Hematopoietic multipotent progenitor cell treated with erythropoietin and hydrocortisone succinate and interleukin-3 and kit ligand, for 4 days (in vitro differentiated cells): ENCODE measurements at places on chromosomes 6 and 20.
A peak's percentile ranks its signal among the peaks of the same experiment; 100 is the strongest.

DNA sequence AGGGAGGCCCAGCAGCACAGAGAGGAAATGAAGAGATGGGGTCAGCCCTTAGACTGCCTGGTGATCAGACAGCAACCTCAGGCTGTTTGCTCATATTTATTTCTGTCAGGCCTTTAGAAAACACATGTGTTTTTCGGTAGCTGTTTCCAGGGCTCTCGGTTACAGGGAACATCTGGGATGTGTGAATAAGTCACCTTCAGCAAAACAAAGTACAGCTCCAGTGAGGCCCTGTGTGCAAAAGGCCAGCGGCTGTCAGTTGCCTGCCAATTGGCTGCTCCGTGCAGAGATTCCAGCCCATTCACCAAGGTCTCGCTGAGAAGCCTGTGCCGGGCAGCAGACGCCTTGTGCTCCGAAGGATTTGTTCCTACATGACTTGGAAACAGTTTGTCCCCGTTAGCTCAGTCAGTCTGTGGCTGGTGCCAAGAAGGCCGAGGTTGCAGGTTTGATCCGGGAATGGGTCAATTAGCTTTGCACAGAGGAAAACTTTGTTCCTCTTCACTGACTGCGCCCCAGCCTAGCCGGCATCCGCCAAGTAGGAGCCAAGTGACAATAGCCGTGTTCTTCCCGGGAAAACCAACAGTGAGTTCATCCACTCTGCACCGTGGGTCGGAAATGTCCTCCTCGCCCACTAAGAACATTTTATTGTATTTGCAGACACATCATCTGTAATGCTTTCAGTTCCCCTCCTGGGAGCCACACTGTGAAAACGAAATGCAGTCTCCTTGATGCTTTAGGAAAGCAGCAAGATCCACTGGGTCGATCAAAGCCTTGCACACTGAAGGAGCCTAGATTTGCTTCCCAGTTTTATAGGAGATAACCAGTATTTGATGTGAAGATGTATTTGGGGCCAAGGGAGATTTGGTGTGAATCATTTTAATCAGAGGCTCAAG lies 315.4 kb upstream of the CDYL start:
- DNase-seq = no peak

GRCh38 chr6:82176616-82177015 lies 70.9 kb downstream of the IBTK start:
- DNase-seq = no peak

GRCh38 chr6:63904650-63905248 lies 269.1 kb downstream of the PHF3 start:
- DNase-seq = peak; percentile 79

GRCh38 chr6:153668758-153669157 lies 370.3 kb upstream of the OPRM1 start:
- no peak for DNase-seq

GRCh38 chr6:2782356-2782708 lies 17.1 kb downstream of the WRNIP1 start:
- no peak for DNase-seq

GRCh38 chr6:2403546-2403945 lies 158.1 kb upstream of the GMDS start:
- no peak for DNase-seq

- peak; percentile 90 for DNase-seq
Observed at GRCh38 chr6:89145956-89146717, at the start of gene PM20D2. TSS of gene PM20D2 (plus strand) at chr6:89146055. CDS start at chr6:89146145, 90 bp downstream.

DNA sequence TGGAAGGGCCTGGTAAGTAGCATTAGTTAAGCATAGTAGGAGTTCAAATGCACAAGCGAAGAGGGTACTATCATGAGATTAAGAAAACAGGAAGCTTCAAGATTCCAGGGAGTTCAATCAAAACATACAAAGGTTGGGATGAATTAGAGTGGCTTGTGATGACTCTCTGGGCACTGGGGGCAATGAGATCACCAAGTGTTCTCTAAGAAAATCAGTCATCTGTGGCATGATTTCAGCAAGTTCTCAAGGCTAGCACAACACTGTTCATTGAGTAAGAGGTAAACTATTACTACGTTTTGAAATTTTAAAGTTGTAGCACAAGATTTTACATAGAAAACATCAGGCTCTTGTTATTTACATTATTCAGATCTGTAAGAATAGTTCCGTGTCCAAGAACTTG lies 139.7 kb upstream of the FLRT3 start:
- DNase-seq = no peak

- no peak for DNase-seq
Observed at GRCh38 chr20:14647016-14647415, 309.6 kb upstream of the FLRT3 start.

GRCh38 chr6:169168302-169168630 lies 85.4 kb downstream of the THBS2 start:
- no peak for DNase-seq

DNA sequence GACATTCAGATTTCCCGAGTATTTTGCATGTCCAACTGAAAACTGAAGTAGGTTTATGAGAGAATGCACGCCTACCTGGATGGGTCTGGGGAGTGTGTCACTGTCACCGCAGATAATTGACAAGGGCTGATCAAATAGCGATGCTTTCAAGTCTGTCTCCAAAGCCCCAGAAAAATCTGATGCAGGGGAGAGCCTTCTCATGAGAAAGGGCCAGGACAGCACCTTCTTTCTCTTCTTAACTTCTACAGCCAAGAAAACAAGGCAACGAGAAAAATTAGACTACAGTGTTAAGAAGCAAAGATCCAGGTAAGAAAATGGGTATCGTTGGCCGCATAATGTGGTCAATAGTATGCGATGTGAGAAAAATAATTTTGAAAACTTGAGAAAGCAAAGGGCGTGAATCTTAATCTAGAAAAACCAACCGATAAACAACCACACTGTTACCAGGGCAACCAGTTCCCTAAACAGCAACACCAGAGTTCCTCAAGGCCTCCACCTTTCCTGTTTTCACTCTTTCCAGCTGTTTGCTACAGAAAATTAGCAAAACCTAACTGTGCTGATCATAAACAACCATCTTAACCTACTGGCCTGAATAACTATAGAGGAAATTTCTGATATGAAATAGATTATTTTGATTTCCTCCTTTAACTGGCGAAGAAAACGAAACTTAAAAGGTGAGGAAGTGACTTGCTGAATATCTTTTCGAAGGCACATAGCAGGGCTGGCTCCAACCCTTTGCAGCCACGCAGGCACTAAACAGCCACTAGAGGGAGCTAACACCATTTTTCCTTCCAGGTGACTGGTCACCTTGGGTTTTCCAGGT lies 2.6 kb downstream of the TAGAP start:
- DNase-seq = peak; percentile 91

GRCh38 chr6:17593246-17593645 lies 6.9 kb upstream of the FAM8A1 start:
- DNase-seq = no peak

DNA sequence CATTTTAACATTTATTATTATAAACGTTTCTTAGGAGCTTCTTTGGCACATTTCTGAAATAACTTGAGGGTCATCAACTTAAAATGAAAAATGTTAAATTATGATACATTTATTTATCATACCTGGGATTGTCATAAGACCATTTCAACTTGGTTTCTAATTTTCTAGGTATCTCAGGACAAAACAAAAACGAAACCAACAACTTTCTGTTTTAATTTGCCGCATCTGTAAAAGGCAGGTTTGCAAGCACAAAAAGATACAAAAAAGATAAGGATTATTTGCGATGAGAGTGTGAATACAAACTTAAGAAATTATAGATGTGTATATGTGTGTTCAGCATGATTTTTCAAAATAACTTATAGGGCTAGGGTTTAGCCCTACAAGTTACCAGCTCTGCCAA lies 395.0 kb upstream of the RUNX2 start:
- no peak for DNase-seq

GRCh38 chr6:7911345-7911725 lies 747 bp upstream of the TXNDC5 start:
- DNase-seq = no peak

DNA sequence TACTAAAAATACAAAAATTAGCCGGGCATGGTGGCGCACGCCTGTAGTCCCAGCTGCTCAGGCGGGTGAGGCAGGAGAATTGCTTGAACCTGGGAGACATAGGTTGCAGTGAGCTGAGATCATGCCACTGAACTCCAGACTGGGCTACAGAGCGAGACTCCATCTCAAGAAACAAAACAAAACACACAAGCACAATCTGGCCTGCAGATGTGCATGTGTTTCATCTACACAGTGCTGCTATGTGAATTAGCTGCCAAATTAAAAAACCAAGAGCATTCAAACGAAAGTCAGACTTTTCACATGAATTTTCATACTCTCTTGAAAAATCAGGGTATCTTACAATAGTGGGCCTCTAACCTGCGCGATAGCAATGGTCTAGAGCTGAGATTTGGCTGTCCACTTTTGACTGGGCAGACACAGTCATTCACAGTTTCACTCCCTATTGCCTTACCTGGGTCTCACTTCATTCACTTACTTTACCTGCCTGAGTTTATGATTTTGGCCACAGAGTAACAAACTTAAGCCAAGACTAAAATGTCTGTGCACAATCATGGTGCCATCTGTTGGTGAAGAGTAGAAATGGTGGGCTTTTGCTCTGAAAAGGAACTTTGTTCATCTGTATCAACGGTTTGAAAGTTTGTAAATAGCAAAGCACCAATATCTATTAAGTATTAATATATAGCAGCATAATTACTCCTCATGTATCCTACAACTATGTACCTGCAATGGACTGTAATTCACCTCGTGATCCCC lies 138.5 kb upstream of the UST start:
- peak; percentile 35 for DNase-seq

DNA sequence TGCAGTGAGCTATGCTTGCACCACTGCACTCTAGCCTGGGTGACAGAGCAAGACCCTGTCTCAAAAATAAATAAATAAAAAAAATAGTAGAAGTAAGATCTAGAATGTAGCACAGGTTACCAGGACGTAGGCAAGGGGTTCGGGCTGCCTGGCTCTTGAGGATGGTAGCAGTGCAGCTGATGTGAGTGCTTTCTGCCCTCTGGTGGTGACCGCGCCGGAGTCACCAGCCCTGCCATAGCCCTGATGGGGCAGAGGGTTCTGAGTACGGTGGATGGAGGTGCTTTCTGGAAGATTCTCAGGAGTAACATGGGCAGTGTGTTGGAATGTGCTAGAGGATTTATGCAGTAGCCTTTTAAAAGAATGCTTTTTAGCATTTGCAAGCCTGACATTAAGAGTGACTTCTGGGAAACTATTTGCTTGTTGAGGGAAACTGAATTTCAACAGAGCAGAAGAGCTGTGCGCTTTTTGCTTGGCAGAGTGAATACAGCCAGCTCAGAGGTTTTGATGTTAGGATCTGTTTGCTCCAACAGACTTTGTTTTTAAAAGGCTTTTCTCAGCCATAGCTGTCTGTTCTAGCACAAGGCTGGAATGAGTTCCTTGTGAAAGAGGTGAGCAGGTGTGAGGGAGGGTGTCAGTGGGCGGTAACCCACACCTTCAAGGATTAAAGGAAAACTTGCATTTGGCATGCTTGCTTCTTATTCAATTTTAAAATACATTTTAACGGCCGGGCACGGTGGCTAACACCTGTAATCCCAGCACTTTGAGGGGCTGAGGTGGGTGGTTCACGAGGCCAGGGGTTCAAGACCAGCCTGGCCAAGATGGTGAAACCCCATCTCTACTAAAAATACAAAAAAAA lies 65.9 kb downstream of the PTPN1 start:
- DNase-seq = peak; percentile 86

DNA sequence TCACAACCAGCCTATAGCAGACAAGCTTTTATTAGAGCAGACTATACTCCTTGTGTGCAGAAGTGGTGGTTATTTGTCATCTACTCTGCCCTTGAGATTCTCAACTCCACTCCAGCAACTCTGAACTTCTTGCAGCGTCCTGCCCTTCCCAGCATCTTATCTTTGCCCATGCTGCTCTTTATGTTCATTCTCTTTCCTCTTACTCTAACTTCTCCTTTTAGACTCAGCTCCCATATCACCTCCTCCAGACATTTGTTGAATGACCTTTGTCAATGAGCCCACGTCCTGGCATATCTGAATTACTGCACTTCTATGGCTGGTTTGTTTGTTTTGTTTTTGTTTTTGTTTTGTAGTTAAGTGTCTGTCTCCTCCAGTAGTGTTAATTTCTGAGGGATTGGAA lies 81.2 kb downstream of the KCNQ5 start:
- DNase-seq = peak; percentile 86

- no peak for DNase-seq
Observed at GRCh38 chr6:26067367-26067766, 19.9 kb upstream of the HFE start.

- no peak for DNase-seq
Observed at GRCh38 chr6:14292119-14292518, 174.5 kb downstream of the CD83 start.

DNA sequence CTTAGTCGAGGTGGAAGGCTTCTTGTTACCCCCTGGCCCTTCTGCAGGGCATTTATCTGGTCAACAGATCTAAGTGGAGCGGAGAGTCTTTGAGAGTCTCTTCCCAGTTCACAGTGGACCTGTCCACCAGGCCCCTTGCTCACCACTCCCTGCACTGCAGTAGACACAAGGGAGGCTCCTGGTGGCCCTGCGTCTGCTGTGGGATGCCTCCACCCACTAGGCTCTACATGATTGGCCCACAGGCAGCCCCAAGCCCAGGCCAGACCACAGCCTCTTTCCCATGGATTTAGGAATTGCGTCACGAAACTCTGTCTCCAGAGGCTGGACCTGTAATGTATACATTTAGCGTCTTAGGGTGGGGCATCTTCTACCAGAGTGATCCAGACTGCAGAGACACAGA lies 28.4 kb downstream of the TBC1D7 start:
- no peak for DNase-seq

DNA sequence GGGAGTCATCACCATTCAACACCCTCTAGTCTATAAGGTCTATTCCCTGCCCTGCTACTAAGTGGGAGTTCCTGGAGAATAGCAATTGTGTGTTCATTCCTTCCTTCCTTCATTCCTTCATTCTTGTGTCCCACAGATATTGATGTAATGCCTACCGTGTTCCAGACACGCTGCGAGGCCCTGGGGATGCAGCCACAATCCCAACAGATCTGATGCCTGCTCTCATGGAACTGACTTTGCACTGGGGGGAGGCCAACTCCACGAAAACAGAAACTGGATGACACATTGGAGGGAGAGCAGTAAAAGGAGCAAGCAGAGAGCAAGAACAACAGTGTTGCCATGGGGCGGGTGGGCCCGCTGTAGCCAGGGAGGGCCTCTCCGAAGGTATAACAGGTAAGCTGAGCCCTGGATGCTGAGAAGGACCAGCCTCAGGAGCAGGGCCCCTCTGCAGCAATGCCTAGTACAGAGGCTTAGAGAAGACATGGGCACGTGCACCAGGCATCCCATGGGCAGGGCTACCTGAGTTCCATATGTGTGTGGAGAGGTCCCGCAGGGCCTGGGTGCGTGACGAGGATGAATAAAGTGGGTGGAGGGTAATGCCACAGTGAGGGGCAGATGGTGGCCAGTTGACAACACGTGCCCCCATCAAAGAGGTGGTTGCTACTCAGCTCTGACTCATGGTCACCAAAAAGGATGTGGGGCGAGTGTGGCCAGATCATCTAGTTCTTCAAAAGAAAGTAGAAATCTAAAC lies 173.9 kb downstream of the NFATC2 start:
- no peak for DNase-seq

DNA sequence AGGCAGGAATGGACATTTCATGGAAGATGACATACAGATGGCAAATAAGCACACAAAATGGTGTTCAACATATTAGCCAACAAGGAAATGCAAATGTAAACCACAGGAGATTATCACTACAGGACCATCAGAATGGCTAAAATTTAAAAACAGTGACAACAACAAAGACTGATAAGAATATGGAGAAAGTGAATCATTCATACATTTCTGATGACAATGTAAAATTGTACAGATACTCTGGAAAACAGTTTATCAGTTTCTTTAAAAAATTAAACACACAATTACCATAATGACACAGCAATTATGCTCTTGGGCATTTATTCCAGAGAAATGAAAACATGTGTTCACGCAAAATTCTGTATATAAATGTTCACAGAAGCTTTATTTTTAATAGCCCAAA lies 105.8 kb upstream of the RUNX2 start:
- peak; percentile 39 for DNase-seq

GRCh38 chr20:2749343-2749950 lies 51.0 kb downstream of the CPXM1 start:
- no peak for DNase-seq
